ENCODE measurements at places on chromosomes 11 and 22.

- no peak for DNase-seq
Observed at GRCh38 chr11:104625246-104625645, 273.0 kb downstream of the CASP12 start.

GRCh38 chr11:127420139-127420538, 419.6 kb upstream of the KIRREL3 start:
- no peak for DNase-seq

- no peak for DNase-seq
Observed at GRCh38 chr11:119895981-119896380, 167.0 kb upstream of the NECTIN1 start.

- DNase-seq = no peak
Observed at GRCh38 chr11:61645179-61645868, 34.9 kb upstream of the DAGLA start.

DNA sequence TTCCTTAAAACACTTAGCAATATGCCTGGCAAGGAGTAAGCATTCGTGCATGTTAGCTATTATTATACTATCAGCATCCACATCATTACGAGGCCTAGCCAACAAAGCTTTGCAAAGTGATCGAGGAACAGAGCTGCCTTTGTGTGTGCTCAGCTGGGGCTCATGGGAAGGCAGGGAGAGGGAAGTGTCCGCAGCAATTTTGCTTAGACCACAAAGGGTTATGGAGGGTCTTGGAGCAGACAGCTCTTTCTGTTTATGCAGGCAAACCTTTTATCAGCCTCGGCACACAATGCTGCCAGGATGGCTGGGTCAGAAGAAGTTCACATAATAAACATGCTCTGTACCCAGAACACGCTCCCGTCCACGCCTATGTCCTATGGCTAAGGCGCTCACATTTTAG, 10.9 kb upstream of the DKK3 start:
- no peak for DNase-seq

- no peak for DNase-seq
Observed at GRCh38 chr22:29078036-29078868, 5.4 kb downstream of the KREMEN1 start.

DNA sequence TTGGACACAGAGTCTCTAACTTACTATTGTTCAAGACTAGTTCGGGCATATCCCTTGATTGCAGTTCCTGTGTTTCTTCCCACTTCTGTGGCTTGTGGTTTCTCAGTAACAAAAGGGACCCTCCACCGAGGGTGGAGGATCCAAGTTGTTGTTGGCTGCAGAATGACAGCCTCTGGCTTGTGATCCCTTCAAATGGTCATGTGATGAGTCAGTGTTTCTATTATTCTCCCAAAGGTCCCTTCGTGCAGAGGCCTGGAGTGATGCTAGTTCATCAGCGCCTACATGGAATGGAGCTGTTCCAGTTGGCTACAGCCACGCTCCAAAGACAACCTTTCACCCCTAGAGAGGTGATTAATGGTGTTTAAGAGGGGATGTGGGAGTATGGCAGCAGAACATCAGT, 2.6 kb upstream of the VWCE start:
- DNase-seq = peak; percentile 65

- DNase-seq = no peak
Observed at GRCh38 chr22:26672060-26672471, 14.7 kb downstream of the MIAT start.

GRCh38 chr11:126225295-126225665, 13.7 kb downstream of the FAM118B start:
- DNase-seq = no peak

GRCh38 chr11:46242952-46243795, 34.3 kb upstream of the CREB3L1 start:
- peak; percentile 98 for DNase-seq

DNA sequence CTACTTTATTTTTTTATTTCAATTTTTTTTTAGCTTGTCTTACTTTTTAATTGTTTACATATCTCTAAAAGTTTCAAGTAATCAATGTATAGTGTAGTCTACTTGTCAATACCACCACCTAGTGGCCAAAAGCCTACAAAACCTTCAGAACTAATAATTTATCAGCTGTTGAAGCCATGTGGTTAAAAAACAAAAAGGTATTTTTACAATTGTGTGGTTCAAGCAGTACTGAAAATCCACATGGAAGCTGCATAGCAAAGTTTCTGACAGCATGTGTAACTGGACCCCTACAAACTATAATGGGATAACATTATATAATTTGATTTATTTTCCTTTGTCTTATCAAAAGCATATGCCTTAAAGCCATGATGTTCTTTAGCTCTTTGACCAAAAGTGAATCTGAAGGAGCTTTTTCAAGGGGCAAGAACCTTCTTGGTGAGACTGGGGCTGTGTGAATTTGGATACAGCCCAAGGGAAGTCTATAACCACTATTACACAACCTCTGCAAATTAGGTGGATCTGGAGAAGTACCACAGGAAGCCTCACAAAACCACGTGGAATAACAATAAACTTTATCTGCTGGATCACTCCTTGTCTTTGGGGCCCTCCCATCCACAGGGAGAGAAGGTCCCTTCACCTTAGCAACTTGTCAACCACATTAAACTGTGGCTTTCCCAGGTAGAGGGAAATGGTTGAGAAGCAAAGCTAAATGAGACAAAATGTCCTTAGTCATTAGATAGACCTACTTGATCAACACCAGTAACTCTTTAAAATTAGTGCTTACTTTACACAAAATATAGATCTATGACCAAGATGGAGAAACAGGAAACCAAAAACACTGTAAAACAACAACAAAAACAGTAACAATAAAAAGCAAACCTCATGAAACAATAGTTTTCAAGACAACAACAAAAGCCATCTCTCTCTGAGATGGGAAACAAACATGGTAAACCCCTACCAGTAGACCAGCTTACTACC, 9.9 kb downstream of the NARS2 start:
- peak; percentile 71 for DNase-seq

DNA sequence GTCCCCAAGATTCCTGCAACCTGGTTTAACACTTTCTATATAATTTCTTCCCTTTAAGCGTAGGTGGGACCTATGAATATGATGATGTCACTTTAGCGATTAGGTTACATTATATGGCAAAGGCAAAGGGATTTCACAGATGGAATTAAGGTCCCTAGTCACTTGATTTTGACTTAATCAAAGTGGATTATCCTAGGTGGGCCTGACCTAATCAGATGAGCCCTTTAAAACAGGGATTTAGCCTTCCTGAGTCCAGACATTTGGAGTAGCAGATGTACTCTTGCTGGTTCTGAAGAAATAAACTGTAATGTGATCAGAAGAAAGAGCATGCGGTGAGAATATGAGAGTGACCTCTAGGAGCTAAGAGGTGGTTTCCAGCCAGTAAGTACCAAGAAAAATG, 67.8 kb upstream of the LIN7C start:
- no peak for DNase-seq

DNA sequence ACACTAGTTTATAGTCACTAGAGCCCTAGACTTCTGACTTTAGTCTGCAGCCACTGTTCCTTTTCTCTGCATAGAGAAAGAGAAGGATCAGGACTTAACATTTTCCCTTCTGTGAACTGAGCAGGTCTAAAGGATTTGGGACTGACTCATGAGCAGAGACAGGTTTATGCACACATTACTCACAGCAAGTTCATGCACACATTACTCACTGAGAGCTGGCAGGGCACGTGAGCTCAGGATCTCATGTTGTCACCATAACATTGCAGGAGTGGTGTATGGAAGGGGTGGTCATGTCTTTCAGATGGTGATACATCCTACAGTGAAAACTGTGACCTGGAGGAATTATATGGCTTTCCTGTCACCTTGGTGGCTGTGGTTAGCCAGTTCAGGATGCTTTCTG, 56.4 kb downstream of the CEP164 start:
- no peak for DNase-seq

DNA sequence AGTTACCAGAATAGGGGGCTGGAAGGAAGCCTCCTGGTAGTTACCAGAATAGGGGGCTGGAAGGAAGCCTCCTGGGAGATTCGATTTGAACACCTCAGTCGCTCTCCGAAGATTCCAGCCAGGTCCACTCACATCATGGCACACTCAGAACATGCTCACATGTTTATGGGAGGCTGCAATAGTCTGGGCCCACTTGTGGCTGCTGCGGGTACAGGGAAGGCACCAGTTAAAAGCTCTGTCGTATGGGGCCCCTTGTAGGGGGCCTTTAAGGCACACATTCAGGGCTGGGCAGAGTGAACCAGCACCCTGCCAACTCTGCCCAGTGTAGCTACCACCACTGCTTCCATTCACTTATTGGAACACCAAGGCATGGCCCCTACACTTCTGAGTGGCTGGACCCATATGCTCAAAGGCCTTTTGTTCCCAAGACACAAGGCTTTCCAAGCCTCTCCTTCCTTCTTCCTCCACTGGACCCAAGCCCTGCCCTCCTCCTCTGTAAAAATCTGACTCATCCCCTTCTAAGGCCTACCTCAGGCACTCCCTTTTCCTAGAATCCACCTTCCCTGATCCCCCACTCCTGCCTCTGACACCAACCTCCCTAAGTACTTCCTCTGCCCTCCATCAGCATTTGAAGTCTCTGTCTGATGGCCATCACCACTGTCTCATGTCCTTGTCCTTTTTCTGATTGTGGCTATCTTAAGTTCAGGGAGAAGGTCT, 28.0 kb downstream of the USP35 start:
- no peak for DNase-seq

DNA sequence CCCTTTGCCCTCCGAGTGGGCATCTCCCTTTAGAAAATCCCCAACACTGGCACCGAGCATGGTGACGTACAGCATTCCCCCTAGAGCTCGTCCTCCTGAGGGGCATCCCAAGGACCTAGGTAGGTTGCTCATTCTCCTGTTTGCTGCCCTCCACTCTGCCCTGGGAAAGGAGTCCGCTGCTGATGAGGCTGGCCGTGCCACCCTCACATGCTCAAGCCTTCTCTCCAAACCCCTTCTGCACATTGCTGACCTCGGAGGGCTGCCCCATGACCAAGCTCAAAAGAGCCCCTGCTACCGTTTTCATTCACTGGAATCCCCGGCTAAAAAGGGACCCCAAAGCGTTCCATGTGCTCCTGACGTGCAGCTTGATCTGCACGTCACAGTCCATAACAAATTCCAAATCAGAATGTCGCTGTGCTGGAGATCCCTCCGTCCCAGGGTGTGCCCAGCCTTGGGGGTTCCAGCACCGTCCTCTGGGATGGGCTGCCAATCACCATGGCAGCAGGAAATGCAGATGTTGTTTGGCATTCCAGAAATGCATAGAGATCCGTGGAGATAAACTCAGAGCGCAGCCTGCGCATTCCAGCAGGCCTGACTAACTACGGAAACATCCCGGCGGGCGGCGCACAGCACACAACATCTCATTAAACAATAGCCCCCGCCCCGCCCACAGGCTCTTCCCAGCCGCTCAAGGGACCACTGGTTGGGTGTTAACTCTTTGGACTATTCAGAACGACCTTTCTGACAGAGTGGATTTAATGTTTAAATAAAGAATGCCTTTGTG, 26.3 kb upstream of the GNB1L start:
- peak; percentile 97 for DNase-seq

DNA sequence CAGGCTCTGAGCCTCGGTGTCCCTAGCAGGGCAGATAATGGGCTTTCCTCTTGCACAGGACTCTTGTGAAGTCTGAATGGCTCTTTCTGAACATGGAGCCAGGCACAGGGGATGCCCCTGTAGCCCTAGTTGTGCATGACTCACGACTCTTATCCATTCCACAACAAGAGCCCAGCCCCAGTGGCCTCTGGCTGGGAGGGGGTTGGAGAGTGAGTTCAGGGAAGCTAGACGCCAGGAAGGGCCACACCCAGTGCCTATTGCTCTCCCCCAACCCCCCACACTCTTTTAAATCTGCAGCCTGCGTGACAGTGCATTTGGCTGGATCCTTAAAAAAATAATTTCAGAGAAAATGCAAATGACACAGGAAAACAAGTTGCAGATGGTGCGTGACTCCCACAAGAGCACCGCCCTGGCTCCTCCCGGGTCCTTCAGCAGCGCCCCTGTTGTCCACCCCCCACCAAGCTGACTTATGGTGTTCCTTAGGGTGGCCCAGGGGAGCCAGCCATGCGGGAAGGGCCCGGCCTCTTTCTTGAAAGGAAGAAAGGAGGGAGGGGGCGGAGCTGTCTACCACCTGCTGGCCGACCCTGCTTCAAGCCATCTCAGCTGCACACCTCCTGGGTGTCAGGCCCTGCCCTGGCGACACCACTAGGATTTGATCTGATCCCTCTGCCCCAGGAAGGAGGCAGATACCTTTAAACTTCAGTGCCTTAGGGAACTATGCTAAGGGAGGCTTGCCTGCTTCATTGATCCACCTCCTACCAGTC, 74.7 kb downstream of the MN1 start:
- DNase-seq = peak; percentile 86

DNA sequence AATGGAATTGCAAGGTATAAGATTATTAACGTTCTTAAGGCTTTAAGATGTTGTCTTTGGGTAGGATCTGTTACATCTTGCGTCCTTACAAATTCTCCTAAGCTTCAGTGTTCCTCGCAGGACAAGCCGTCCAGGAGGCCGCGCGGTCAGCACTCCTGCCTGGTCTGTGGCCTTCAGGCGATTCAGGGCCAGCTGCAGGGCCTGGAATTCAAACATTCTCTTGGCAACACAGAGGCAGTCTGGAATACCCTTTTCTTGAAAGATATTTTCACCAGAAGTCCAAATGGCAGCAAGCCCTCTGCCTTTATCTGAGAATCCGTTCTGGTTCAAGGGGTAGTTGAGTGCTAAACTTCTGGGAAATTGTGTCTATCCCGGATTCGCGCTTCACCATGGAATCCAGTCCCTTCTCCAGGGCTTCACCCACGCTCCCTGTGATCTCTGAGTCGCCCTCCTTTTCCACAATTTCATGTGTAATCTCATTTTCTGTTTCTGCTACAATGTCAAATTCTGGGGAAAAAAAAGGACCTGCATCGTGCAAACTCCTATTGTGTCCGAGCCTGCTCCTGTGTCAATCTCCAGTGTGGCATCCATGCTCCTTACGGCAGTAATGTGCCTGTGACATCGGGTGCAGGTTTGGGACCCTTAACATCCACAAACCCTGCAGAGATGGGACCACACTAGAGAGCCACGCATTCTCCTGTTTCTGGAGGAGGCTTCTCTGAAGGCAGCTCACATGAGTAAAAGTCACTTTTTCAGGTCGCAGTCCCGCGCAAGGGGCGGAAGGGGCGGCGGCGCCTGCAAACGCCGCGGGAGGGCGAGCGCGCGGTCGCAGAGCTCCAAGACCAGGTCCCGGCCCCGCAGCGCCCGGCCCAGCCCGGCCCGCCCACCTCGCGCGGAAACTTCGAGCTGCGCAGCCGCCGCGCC, 25.4 kb upstream of the SORL1 start:
- no peak for DNase-seq

GRCh38 chr22:43337946-43338345, 5.2 kb downstream of the SCUBE1 start:
- no peak for DNase-seq

GRCh38 chr11:97850701-97851100, 1170.0 kb upstream of the CNTN5 start:
- DNase-seq = peak; percentile 6
